ENCODE measurements at places on chromosomes 13 and 19.
A peak's percentile ranks its signal among the peaks of the same experiment; 100 is the strongest.

DNA sequence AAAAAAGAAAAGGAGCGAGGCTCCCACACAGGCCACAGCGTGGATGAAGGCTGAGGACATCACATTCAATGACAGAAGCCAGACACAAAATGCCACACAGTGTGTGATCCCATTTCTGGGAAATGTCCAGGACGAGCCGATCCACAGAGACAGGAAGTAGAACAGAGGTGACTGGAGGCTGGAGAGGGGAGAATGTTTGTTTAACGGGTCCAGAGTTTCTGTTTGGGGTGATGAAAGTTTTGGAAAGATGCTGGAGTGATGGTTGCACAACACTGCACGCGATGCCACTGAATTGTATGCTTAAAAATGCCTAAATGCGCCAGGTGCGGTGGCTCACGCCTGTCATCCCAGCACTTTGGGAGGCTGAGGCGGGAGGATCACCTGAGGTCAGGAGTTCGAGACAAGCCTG, 650 bp upstream of the FUT5 start:
- no peak for DNase-seq

- DNase-seq, result no peak
Measured at GRCh38 chr13:107234319-107235073, 666.6 kb upstream of the ARGLU1 start.

DNA sequence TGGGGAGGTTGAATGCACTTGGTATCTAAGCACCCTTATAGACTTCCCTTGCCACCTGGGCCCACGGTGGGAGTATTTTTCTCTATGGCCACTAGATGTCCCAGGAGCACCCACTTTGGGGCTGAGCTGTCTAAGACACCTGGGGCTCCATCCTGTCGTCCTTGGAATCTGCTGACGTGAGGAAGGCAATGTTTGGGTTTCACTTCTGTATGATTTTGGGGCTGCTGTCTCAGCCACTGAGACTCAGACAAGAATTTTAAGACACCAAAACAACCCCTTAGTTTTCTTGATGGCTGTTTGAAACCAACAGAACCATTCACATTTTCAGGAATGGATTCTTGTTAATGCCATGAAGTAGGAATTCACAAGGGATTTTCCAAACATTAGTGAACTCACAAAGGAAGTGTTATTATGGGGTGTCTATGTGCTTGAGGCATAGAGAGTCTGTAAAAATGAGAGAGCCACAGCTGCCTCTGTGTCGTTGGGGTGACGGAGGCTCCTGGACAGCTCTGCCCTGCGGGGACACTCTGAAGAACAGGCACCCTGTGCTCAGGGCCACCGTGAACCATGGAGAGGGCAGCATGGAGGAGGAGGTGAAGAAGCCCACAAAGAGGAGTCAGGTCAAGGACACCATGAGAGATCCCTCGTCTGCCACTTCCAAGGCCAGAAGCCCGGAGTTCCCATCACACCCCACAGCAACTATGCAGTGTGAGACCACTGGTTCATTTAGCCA, 106.8 kb upstream of the SPATA13 start:
- DNase-seq, result peak; percentile 48

DNA sequence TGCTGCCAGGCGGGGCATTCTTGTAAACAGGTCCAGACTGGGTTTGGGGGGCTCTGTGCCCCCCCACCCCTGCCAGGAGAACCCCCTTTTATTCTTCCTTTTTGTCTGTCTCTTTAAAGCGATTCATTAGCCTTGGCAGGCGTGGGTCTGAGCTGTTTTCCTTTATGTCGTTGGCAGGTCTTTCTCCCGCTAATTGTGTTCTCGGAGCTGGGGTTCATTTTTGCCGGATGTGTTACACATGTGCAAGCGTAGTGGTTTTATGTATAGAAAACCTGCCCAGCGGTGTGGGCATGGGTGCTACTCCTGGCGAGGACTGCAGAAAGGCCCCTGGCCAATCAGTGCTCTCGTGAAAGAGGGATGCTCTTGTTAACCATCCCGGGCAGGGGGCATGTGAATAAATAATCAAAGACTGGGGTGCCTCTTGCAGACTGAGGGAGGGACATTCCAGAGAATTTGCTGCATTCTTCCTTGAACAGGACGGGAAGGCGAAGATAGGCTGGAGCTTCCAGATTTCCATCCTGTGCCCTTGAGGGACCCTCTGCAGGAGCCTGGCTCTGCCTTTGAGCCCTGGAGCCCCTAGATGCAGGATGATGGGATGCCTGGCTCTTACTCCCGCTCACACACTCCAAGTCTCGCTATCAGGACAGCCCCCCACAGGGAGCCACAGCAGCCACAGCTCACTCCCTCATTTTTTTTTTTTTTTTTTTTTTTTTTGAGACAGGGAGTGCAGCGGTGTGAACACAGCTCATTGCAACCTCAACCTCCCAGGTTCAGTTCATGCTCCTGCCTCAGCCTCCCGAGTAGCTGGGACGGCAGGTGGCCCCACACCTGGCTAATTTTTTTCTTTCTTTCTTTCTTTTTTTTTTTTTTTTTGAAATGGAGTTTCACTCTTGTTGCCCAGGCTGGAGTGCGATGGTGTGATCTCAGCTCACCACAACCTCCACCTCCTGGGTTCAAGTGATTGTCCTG, 14.1 kb downstream of the CARM1 start:
- no peak for DNase-seq

DNA sequence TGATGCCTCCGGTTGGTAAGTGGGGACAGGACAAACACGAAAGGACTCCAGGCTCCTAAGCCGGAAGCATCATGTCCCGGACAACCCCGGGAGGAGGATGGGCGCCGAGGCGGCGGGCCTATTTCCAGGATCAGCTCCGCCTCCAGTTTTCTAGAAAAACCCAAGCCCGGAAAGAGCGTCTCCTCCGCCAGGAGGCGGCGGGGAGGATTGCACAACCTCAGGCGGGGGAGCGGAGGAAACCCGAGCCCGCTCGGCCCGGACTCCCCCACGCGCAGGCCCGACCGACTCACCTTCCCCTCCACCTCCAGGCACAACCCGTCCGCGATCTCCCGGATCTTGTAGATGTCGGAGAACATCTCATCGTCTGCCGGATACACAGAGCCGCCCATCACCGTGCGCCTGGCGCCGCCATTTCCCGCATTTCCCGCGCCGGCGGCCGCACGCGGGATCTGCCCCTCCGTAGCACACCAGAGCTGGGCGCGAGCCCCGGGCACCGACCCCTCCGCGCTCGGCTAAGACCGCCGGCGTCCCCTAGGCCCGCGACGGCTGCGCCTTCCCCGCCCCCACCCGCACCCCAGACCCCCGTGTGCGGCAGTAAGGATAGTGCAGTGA, 455 bp downstream of the TPT1 start:
- peak; percentile 79 for DNase-seq

DNA sequence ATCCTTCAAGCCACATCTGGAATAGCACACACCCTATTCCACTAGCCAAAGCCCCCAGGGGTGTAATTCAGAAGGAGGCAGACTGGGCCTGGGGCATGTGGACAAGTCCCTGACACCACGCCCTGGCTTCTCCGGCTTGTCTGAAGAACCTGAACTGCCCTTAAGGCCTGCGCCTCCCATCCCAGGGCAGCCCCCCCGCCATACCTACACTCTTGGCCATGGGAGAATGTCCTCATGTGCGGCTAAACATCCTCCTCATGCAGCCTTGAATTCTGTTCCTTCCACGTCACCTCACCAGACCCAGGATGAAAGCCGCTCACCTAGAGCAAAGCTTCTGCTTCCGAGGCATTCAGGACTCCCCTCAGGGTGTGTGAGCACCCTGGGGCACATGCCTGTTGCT, 24.3 kb upstream of the POU2F2 start:
- DNase-seq, result no peak

DNA sequence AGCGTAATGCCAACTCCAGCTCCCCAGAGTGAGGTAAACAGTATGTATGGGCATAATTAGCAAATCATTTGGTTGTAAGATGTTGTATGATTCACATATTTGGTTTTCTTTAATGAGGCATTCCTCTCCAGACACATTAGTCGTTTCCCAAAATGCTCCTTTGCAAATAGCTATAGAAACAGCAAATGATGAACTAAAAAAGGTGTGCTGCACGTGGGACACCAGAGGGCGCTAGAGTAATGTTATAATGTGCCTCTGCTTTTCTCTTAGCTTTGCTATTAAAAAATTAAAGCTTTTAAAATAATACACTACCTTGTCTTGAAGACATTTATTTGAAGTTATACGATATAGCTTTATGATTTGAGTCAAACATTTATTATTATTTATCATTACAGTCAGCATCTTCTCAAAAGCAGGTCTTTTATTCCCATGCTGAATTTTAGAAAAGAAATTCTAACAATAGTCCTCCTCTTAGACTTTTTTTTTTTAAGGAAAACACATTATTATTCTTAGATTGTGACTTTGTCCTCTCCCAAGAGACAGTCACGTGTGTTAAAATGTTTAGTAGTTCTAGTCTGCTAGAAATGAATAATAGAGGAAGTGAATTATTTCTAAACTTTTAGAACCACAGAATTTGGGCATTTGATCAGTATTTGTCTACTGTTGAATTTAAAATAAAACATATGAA, 121.6 kb upstream of the FRY start:
- DNase-seq, result peak; percentile 87

DNA sequence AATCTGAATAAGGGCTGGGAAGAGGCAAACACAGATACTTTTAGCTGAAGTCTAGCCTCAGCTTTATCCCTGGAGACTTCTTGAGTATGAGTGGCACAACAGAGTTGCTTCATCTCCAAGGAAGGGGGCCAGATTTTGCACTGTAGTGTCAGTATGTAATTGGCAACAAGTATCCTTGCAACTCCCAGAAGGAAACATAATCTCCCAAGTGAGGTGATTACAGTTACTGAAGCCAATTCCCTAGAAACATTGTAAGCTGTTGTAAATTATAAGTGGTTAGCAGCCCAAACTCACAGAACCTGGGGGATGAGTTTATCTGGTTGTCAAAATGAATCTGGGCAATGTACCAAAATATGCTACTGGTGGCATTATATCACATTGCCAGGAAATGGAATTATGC, 2065.7 kb upstream of the PCDH20 start:
- no peak for DNase-seq

DNA sequence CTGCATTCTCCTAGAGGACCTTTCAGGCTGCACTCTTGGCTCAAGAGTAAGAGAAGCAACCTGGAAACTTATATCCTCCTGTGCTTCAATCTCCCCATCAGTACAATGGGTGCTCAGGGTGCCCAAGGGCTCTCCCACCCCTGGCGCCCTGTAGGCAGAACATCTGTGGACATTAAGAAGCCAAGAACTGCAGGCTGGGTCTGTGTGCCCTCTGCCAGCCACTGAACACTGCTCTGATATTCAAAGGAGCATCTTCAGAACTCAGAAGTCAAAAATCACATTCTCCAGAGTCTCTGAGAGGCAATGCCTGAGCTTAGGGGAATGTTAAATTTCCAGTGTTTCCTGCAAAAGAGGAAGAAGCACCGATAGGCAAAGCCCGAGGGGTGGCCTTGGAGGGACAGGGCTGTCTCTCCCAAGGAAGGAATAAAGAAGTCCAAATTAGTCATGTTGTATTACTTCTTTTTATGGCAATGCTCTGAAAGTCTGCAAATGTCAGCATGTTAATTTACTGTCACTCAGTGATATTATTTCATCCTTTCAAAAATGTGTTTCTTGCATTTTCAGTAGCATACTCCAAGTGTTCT, 88.1 kb downstream of the TSHZ3 start:
- DNase-seq, result no peak

- no peak for DNase-seq
Measured at GRCh38 chr13:33678084-33678483, 139.9 kb upstream of the RFC3 start.

GRCh38 chr19:10968527-10969135, 7.8 kb downstream of the SMARCA4 start:
- DNase-seq, result no peak

- no peak for DNase-seq
Measured at GRCh38 chr19:4288091-4288777, 9.2 kb downstream of the SHD start.

DNA sequence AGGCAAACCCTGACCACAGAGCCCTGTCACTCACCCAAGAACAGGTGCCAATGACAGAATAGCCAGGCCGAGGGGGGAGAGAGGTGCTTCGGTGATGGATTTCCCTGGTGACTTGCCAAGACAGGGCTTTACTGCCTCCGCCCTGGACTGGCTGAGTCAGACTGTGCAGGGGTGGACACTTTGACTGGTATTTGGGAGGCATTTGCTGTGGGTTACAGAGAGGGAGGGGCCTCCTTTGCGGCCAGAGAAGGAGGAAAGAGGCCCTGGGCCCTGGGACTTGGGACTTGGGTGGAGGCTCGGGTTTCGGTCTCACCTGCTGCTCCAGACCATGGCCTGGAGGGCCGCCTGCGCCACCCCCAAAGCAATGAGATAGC, 4.6 kb upstream of the EPS8L1 start:
- peak; percentile 23 for DNase-seq

- no peak for DNase-seq
Measured at GRCh38 chr13:111330066-111330610, 9.7 kb downstream of the TEX29 start.

DNA sequence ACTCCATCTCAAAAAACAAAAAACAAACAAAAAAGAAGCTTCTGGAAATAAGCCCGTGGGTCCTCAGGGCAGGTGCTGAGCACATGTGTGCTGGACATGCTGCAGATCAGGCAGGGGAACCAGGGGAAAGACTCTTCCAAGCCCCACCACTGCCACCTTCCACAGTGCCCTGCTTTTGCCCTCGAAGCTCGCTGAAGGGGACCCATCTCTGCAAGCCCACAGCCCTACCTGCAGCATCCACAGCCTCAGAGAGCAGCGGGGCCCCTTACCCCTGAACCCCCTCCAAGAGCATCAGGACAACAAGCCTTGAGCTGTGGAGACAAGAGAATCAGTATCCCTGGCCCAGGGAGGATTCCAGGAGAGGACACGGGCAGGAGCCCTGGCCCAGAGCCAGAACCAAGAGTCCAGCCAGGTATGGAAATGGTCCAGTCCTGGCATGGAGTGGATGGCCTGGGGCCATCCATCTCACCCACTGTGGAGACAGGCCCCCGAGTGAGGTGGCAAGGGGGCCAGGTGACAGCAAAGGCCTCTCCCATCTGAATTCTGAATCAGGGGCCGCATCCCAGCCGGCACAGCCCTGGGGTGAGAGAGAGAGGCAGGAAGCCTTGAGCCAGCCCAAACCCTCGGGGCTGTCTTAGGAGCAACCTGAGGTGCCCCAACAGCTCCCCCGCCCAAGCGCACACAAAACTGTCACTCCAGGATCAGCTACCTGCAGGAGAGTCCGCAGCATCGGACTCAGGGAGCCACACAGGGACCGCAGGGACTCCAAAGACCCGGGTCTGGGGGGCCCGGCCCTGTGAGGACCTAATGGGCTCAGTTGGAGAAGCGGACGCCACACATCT, 51.8 kb upstream of the TPM4 start:
- no peak for DNase-seq

DNA sequence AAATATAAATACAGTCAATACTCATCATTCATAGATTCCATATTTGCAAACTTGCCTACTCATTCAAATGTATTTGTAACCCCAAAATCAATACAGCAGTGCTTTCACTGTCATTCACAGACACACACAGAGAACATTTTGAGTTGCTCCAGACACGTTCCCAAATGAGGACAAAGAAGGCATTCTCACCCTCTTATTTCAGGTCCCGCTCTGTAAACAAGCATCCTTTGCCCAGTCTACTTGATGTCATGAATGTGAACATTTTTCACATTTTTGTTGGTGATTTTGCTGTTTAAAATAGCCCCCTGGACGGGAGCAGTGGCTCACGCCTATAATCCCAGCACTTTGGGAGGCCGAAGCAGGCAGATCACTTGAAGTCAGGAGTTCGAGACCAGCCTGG, 15.5 kb downstream of the C19orf47 start:
- DNase-seq, result no peak
